Body of pancreas (tissue), 4 donors: ENCODE measurements at places on chromosomes 2 and 18.

DNA sequence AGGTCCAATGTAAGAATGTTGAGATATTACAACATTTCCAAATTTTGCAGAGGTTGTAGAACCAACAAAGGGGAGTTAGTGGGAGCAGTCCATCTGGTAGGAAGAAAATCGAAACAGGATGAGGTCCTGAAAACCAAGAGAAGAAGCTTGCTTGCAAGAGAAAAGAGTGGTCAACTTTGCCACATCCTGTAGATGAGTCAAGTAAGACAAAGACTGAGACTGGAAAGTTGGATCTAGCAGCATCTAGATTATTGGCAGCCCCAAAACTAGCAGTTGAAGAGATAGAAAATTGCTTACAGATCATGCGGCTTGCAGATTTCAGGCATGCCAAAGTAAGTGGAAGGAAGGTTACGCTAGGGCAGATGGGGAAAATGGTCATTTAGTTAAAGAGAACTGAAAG lies 378.9 kb downstream of the GRB14 start:
- no peak for DNase-seq

- no peak for DNase-seq
These were observed 125.0 kb downstream of the MTCL1 start for GRCh38 chr18:8830067-8831060.

DNA sequence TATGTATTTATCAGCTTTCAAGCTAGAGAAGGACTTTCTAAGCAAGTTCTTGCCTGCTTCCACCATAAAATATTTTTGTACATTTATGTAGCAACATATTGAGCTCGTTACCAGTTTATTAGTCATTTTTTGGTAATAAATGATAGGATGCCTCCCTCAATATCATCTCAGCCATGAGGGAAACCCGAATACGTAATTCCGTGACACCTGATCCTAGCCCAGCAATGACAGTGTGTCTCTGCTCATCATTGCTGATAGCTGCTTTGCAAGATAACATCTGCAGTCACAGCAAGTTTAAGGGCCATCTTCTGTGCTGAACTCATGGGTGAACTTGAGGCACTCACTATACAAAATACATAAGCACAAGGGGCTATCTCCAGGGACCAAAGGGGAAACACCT lies 62.2 kb downstream of the COL6A3 start:
- no peak for DNase-seq

GRCh38 chr2:44168681-44169154 lies at the start of gene PPM1B:
PPM1B (plus strand) TSS chr2:44168875; CDS start chr2:44201200, 32,325 bp downstream.
- DNase-seq, result peak; percentile 99
